ENCODE measurements at places on chromosomes 3 and 15.

GRCh38 chr3:136664771-136665170 lies 87.4 kb downstream of the STAG1 start:
- no peak for DNase-seq

GRCh38 chr3:54273791-54274190 lies 151.4 kb downstream of the CACNA2D3 start:
- no peak for DNase-seq

- DNase-seq = no peak
These were observed 72.1 kb downstream of the RFTN1 start for GRCh38 chr3:16441371-16441875.

- no peak for DNase-seq
These were observed 466.0 kb upstream of the THBS1 start for GRCh38 chr15:39114690-39115378.

- no peak for DNase-seq
These were observed 555.4 kb upstream of the ZNF385D start for GRCh38 chr3:22306454-22306853.

GRCh38 chr15:27731776-27732175 lies 367.3 kb downstream of the OCA2 start:
- no peak for DNase-seq

DNA sequence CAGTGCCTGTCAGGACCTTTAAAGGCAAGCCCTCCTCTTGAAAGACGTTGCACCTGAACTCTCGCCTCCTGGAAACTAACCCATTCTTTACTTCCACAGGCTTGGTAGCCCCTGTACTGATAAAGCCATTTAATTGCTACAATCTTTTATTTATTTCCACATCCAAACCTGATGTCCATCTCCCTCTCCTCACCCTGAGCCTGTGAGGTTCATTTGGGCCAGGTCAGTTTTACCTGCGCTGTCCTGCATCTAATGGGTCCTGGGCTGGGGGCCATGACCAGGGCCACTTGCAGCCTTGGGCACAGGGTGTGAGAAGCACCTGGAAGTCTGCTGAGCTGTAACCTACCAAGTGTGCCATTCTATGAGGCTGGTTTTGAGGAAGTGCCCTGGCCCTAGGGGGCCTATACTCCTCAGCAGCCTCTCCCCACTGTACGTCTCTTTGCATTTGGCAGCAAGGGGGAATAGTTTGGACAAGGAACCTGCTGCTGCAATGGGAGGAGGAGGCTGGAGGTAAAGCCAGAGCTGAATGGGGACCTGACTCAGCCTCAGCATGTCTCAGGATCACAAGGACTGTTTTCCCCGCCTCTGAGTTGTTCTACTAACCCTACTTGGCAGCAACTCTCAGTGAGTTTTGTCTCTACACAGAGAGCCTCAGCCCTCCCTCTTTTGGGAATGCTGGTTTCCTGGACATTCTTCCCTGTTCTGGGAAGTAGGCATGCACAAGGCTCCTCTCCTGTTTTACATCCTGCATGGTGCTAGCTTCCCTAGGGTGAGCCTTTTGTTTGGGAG lies 53.8 kb downstream of the WDR76 start:
- no peak for DNase-seq

GRCh38 chr3:158528076-158528674 lies 42.8 kb upstream of the MLF1 start:
- no peak for DNase-seq

All from activated CD4-positive, alpha-beta T cell treated with anti-CD3 and anti-CD28 coated beads for 24 hours (primary cell).